ENCODE measurements at places on chromosomes 7 and 10.
A peak's percentile ranks its signal among the peaks of the same experiment; 100 is the strongest.

DNA sequence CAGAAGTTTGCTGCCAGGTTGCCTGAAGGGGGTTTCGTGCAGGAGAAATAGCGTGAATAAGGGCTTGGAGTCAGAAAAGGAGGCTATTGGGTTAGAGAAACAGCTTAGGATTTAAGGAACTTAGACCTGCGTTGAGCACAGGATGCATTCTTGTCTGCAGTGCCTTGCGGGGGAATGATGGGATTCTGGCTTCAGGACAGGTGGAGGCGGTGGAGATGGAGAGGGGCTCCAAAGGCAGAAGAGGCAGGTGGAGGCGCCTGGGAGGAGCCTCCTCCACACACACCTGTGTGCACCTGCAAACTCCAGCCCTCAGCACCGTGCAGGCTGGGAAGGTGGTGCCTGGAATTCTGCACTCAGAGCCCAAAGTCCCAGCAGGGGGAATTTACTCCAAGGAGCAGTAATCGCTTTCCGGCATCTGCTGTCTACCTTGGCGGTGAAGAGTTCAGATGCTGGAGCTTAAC is 1.8 kb downstream of the CLIP2 start:
- peak; percentile 50 for DNase-seq

DNA sequence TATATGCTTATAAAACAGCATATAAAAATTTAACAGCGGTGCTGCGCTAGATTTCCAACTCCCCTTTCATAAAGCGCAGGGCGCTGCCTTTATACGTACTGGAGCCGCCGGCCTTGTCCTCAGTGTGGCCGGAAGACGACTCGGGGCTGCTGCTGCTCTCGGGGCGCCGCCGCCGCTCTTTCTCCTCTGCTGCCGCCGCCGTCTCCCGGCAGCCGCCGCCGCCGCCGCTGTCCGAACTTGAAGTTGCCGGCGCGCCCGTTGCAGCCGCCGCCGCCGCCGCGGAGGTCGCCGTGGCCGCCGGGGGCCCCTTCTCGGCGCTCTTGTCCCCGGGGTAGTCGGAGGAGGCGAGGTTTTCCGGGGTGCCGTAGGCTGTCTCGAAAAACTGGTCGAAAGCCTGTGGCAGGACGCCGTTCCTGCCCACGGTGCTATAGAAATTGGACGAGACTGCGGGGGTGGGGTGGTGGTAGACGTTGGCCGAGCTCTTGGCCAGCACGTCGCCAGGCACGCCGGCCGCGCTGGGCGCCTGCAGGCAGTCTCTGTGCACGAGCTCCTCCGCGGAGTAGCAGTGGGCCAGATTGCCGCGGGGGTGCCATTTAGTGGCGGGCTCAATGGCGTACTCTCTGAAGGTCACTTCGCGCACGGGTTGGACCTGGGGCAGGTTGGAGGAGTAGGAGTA is 557 bp downstream of the HOXA11 start:
- peak; percentile 52 for DNase-seq

GRCh38 chr7:32206987-32207386 is 136.8 kb upstream of the PDE1C start:
- DNase-seq, result no peak

DNA sequence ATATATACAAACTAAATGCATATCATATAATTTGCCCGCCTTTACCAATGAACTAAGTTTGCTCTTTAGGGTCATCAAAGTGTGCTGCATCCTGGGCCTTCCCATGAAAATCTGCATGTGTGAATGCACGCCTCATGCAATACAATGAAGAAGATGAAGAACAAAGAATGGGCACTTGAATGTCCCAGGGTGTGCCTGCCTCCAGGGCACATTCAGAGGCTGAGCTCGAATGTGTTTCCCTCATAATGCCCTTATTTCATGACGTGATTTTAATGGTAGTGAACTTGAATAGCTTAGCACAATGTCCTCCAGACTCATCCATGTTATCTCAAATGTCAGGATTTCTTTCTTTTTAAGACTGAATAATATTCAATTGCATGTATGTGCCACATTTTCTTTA is 824.9 kb downstream of the TNS3 start:
- DNase-seq, result no peak

DNA sequence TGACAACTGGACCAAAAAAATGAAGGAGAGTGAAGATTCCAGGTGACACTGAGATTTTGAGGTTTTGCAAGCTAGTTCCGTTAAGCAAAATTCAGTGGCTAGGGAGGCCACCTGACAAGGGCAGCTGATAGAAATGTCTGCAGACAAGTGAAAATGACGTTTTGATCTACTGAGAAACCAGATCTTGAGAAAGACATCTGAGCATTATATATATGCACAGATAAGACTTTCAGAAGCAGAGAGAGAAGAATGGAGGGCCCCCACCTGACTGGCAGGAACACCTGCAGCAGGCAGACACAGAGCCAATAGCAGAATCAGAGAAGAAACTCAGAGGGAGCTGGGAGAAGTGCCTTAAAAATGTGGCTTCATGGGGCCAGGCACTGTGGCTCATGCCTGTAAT is 76.1 kb upstream of the LRGUK start:
- DNase-seq, result no peak

DNA sequence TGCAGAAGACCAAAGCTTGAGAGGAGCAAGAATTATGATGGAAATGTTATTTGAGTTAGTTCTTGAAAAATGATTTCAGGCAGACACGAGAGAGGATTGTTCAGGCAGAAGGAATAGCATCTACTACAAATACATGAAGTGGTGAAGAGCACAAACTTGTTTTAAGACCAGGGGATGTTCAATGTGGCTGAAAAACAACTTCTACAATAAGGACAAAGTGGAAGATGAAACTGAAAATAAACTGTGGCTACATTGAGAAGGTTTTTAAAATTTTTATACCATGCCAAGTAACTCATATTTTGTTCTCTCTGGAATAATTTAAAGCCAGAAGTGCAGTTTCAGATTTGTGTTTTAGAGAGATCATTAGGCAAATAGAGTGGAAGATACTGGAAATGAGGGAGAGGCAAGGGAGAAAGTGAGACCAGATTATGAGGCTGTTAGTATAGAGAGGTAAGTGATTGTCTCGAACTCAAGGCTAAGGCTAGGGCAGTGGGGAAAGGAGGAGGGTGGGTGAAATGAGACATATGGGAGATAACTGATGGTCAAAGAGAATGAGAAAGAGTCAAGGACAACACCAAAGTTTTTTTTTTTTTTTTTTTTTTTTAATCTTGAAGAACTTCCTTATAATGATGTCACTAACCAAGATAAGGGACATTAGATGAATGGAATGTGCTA is 115.4 kb downstream of the MDFIC start:
- no peak for DNase-seq

GRCh38 chr7:137402536-137403352 is 59.2 kb upstream of the PTN start:
- DNase-seq, result no peak

DNA sequence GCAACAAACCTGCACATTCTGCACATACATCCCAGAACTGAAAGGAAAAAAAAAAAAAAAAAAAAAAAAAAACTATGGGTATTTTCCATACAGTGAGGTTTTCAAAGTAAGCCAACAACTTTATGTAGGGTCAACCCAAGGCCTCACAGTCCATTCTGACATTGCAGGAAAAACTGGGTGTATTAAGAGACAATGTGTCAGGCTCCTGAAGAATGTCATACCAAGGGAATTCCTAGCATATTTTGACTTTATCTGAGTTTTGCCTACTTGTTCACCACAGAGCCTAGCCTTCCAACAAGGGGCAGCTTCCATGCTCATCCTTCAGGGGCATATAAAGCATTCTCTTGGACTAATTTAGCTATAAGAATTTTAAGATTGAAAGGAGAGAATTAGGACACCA is 368.9 kb downstream of the PLXDC2 start:
- DNase-seq, result no peak

DNA sequence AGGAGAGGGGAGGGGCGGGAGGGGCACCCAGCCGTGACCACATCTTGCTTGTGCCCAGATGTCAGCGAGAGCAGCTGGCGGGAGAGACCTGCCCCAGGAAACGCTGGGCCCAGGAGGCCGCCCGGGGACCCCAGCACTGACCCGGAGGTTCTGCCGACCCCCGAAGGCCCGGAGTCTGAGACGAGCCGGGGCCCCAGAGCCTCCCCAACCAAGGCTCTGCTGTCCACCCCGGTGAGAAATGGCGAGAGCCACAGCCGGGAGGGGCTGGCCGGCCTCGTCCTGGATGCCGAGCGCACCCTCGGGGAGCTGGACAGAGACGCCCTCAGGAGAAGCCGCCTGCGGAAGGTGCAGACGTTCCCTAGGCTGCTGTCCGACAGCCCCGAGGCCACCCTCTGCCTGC is 25.9 kb downstream of the KNDC1 start:
- DNase-seq, result no peak

GRCh38 chr10:33031171-33031570 is 73.1 kb upstream of the ITGB1 start:
- no peak for DNase-seq

DNA sequence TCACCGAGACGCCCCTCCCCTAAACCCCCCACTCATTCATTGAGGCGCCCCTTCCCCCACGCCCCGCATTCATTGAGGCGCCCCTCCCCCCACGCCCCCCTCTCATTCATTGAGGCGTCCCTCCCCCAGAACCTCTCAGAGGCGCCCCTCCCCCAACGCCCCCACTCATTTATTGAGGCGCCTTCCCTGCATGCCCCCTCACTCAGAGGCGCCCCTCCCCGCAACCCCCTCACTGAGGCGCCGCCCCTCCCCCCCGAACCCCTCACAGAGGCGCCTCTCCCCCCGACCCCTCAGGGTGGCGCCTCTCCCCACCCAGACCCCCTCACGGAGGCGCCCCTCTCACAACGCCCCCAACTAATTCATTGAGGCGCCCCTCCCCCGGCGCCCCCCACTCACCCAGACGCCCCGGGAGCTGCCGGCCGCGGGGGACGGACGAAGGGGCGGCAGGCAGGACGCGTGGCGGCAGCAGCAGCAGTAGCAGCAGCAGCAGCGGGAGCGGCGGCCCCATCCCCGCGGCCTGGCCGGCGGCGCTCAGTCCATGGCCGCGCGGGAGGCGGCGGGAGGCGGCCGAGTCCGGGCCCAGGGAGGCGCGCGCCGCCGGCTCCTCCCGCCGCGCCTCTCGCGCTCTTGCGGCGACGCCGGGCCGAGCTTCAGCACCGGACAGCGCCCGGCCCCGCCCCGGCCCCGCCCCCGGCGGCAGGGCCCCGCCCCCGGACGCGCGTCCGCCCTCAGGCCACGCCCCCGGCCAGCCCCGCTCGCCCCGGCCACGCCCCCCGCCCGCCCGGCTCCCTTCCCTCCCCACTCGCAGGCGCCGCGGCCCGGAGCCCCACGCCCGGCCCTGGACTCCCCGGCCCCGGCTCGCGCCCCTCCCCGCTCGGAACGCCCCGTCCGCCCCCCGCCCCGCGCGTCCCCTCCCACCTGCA is at the start of gene PTPRN2:
Gene PTPRN2 (minus strand): TSS at position 662 of the 923 bp plus-strand sequence.
- DNase-seq, result peak; percentile 46

DNA sequence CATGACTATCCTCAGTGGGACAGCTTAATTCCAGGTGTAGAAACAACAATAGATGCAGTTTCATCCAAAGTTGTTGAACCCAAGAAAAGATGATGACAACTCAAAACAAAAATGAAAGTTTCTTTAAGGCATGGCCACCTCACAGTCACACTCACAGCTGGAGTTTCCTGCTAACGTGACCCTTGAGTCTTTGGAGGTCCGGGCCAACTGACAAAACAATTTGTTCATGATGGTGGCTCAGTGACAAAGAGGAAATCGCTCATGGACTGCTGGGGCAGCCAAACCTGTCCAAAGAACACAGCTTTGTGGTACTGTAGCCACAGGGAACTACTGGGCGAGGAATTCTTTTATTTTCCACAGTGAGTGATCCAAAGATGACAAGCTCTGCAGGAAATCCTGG is 96.0 kb upstream of the JCAD start:
- DNase-seq, result no peak

DNA sequence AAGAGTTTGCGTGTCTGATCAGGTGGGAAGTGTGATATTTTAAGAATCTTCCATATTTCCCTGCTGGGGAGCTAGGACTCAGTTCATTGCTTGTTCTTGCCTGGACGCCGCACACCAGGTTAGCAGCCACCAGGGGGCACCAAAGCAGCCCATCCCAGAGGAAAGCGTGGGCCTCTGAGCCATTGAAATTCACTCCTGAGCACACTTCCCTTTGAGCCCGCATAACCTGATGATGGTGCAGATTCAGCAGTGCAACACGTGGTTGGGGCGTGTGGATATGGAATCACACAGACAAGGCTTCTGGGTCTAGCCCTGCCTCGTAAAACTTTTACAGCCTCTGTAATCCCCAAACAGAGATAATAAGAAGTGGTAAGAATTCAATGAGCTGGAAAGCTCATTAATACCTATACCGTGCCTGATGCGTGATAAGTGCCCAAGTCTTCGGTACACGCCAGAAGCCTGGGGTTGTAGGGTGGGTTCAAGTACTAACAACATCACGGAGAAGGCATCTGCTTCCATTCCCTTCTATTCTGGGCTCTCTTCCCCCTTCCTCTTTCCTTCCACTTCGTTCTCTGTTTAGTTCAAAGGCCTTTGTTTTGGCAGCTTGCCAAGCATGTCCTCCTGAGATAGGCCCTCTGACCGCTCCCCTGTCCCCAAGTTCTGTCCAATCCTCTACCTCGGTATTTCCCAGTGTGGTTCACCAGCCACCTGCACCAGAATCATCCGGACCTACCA is 130.1 kb upstream of the KMT2E start:
- peak; percentile 17 for DNase-seq

- DNase-seq, result no peak
Measured at GRCh38 chr10:74103560-74104258, 46.9 kb downstream of the AP3M1 start.

- no peak for DNase-seq
Measured at GRCh38 chr10:111472445-111472844, 395.6 kb downstream of the ADRA2A start.

- DNase-seq, result no peak
Measured at GRCh38 chr7:85081846-85082245, 105.0 kb downstream of the SEMA3D start.

DNA sequence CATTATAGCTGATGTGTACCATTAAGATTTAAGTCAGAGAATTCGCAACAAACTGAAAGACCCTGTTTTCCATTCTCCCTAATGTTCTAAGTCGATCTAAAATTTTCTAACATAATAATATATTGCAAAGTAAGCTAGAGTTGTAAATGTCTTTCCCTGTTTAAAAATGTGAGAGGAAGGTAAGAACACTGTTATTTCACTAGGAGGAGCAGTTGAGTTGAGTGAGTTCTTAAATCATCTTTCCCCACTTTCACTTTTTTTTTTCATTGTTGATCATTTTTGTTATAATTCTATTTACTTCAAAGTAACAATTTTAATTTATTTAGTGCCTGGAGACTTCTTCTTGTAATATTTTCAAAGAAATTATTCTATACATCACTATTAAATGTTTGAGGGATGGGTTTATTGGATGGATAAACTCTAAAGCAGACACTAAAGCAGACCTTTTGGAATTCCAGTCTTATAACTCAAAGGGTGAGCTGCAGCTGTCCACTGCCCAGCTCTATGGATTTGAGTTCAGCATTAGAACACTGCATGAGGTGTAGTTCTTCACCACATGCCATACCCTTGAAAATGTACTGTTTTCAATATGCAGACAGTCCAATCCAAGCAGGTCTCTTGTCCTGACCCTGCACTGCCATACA is 181.3 kb upstream of the FZD1 start:
- peak; percentile 55 for DNase-seq

DNA sequence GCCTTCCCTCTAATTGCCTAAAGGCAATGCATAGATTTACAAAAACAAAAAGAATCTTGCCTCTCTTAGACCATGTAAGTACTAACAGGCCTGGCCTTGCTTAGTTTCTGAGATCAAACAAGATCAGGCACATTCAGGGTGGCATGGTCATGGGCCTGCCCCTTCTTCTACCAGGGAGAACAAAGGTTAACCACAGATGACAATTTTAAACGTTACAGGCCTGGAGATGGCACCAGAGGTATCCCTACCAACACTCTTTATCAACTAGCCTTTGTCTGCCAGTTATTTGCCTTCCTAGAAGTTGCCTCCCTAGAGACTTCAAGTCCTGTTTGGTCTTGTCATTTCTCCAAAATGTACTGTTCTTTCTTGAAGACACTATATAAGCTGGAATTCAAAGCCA is 252.6 kb downstream of the DOCK4 start:
- DNase-seq, result peak; percentile 12

All from NCI-H1105 treated with DMSO at 0.1 percent for 48 hours (cell line).